PC-3 (cell line): ENCODE measurements at places on chromosomes 16 and 17. TPM values are rescaled to one million over a fixed set of nuclear protein-coding genes. Genes with fewer than 3 reads are reported as not detected.

GRCh38 chr16:635573-636205 lies 416 bp downstream of the METTL26 start:
- no peak overlapping the region for H3K27ac ChIP-seq
- no peaks in the 10 kb centered on the region for H3K36me3 ChIP-seq
- H3K4me1 ChIP-seq = peaks cover 3% of the 10 kb centered on the region; the same call in 1 of the 2 replicates
- no peaks in the 10 kb centered on the region for H3K27me3 ChIP-seq
- DNase-seq = no peak

DNA sequence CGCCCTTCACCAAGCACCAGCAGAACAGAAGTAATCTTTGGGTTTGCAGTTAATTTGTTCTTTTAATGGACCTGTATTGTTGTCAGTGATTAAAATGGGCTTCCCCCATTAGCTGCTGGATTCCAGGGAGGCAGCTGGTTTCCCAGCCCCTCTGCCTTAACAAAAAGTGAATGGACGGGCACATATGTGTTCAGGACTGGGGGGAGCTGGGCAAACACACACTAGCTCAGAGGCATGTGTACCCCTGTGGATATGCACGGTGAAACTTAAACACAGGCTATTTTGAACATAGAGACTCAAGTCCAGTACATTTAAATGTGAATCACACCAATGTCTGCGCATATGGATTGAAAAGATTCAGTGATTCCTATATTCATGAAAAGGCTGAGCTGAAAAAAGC lies 25.5 kb upstream of the TMEM132E start:
- no peak for DNase-seq
- H3K4me1 ChIP-seq = no peaks in the 10 kb centered on the region
- H3K27me3 ChIP-seq = peaks cover 6% of the 10 kb centered on the region; the same call in 1 of the 2 replicates
- H3K36me3 ChIP-seq = no peaks in the 10 kb centered on the region
- H3K4me3 ChIP-seq = no peak overlapping the region
- H3K27ac ChIP-seq = no peak overlapping the region

NPTX1 gene
- 0.55 and 4.3 TPM in 2 replicates for total RNA-seq

- no peak for DNase-seq
- H3K27me3 ChIP-seq = no peaks in the 10 kb centered on the region
- peaks cover 10% of the 10 kb centered on the region; the same call in 1 of the 2 replicates for H3K4me1 ChIP-seq
- no peaks in the 10 kb centered on the region for H3K36me3 ChIP-seq
Observed at GRCh38 chr17:32629563-32630190, 142.9 kb downstream of the CDK5R1 start.

- peaks cover 26% of the 10 kb centered on the region for H3K4me1 ChIP-seq
- H3K27ac ChIP-seq = peak overlapping the region; percentile 89
- DNase-seq = peak; percentile 95
- H3K4me3 ChIP-seq = peak overlapping the region; percentile 50
- H3K36me3 ChIP-seq = no peaks in the 10 kb centered on the region
Observed at GRCh38 chr17:2011411-2012371, 13.4 kb downstream of the RTN4RL1 start.

- no peaks in the 10 kb centered on the region for H3K36me3 ChIP-seq
- H3K27me3 ChIP-seq = no peaks in the 10 kb centered on the region
- H3K4me1 ChIP-seq = peaks cover 17% of the 10 kb centered on the region
- DNase-seq = no peak
- no peak overlapping the region for H3K4me3 ChIP-seq
Observed at GRCh38 chr16:69611103-69611640, 45.4 kb downstream of the NFAT5 start.

DNA sequence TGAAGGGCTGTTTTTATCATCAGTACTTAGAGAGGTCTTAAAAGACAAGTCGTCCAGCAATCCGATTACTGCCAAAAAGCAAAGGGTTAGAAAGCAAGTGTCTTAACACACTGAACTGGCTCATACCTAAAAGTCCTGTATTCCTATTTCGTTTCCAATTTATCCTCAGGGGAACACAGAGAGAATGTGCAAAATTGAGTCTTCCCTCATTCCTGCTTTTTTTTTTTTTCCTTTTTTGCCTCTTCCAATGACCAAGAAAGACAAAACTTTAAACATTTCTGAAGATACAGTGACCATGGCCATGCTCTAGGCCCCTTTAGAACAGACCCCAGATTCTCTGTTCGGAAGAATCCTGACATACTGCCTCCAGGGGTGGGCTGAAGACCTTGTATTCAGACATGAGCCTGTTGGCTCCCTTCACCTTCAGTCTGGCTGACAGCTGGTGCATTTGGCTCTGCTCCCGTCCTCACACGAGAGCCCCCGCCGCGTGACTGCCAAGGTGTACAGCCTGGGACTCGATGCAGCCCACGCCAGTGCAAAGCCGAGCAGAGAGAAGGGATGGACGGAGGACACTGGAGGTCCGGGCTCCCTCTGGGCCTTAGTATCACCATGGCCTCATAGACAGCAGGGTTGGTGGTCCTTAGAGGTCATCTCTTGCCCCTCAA lies 47.0 kb downstream of the COTL1 start:
- no peak for DNase-seq
- no peak overlapping the region for H3K4me3 ChIP-seq
- no peaks in the 10 kb centered on the region for H3K27me3 ChIP-seq
- peaks cover 20% of the 10 kb centered on the region for H3K36me3 ChIP-seq
- no peaks in the 10 kb centered on the region for H3K4me1 ChIP-seq
- H3K27ac ChIP-seq = no peak overlapping the region

GRCh38 chr17:83200231-83200699 lies 120.9 kb downstream of the METRNL start:
- peaks cover 18% of the 10 kb centered on the region for H3K4me1 ChIP-seq
- H3K27ac ChIP-seq = peak overlapping the region; percentile 71
- peak; percentile 52 for DNase-seq
- no peaks in the 10 kb centered on the region for H3K27me3 ChIP-seq
- no peaks in the 10 kb centered on the region for H3K36me3 ChIP-seq
- peak overlapping the region; percentile 25 for H3K4me3 ChIP-seq

- no peaks in the 10 kb centered on the region for H3K27me3 ChIP-seq
- H3K4me1 ChIP-seq = no peaks in the 10 kb centered on the region
- H3K36me3 ChIP-seq = no peaks in the 10 kb centered on the region
- no peak overlapping the region for H3K27ac ChIP-seq
Observed at GRCh38 chr16:51419768-51420167, 268.7 kb upstream of the SALL1 start.

GRCh38 chr16:50889276-50889675 lies 147.4 kb downstream of the CYLD start:
- H3K27me3 ChIP-seq = peaks cover 5% of the 10 kb centered on the region; the same call in 1 of the 2 replicates
- no peak for DNase-seq
- no peaks in the 10 kb centered on the region for H3K36me3 ChIP-seq
- no peaks in the 10 kb centered on the region for H3K4me1 ChIP-seq
- no peak overlapping the region for H3K27ac ChIP-seq

- H3K36me3 ChIP-seq = peaks cover 8% of the 10 kb centered on the region; the same call in 1 of the 2 replicates
- no peaks in the 10 kb centered on the region for H3K27me3 ChIP-seq
- H3K4me3 ChIP-seq = no peak overlapping the region
- peak; percentile 80 for DNase-seq
- no peak overlapping the region for H3K27ac ChIP-seq
Observed at GRCh38 chr17:47802341-47803022, 19.1 kb downstream of the OSBPL7 start.

CCL23 gene
- total RNA-seq = not detected in 2 replicates

GRCh38 chr17:46144246-46144645 lies 49.0 kb downstream of the KANSL1 start:
- no peaks in the 10 kb centered on the region for H3K27me3 ChIP-seq
- peaks cover 12% of the 10 kb centered on the region for H3K4me1 ChIP-seq
- no peak overlapping the region for H3K27ac ChIP-seq
- no peaks in the 10 kb centered on the region for H3K36me3 ChIP-seq

CTRB2 gene
- total RNA-seq = not detected in 2 replicates

DNA sequence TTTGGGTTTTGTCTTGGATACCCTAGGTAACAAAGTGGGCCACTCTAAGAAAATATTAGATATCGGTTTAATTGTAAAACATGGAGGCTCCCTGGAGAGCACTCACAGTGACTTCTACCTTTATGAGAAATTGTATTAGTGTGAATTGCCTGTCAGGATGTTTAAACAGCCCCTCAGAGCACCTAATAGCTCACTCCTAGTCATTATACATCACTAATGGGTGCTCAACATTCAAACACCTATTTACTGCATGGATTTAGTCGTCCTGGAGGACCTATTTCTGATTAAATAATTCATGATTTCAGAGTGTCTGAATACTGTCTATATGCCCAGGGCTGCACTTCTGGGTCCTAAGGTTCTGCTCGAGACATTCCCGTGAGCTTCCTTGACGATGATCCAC lies 430.2 kb upstream of the EEF2KMT start:
- no peaks in the 10 kb centered on the region for H3K27me3 ChIP-seq
- no peak for DNase-seq
- no peaks in the 10 kb centered on the region for H3K36me3 ChIP-seq
- no peak overlapping the region for H3K27ac ChIP-seq
- no peak overlapping the region for H3K4me3 ChIP-seq

KRTAP2-3 gene
- total RNA-seq = 10.8 and 12.4 TPM in 2 replicates

DNA sequence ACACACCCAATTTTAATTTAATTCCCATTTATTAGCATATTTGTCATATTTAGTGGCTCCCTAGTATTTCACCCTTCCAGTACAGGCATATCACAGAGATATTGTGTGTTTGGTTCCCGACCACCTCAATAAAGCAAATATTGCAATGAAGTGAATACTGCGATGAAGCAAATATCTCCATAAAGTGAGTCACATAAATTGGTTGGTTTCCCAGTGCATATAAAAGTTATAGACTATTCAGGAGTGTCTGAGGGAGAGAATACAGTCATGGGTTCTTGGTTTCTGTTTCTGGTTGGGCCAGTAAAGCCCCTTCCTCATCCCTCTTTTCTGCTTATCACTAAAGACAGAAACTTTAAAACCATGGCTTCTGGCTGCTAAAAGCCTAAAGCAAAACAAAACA lies 295.4 kb upstream of the AXIN2 start:
- peak overlapping the region; percentile 26; the same call in 1 of the 2 replicates for H3K4me3 ChIP-seq
- peak; percentile 98 for DNase-seq
- peak overlapping the region; percentile 88 for H3K27ac ChIP-seq
- no peaks in the 10 kb centered on the region for H3K36me3 ChIP-seq
- no peaks in the 10 kb centered on the region for H3K27me3 ChIP-seq

TEDC2 gene
- 35.5 and 44.9 TPM in 2 replicates for total RNA-seq

GRCh38 chr17:47733674-47734410 lies 806 bp downstream of the TBX21 start:
- H3K36me3 ChIP-seq = no peaks in the 10 kb centered on the region
- no peaks in the 10 kb centered on the region for H3K27me3 ChIP-seq
- DNase-seq = no peak
- no peak overlapping the region for H3K4me3 ChIP-seq
- no peaks in the 10 kb centered on the region for H3K4me1 ChIP-seq

CYBA gene
- total RNA-seq = not detected in 2 replicates

ATP2A1 gene
- total RNA-seq = 0.23 and 0.87 TPM in 2 replicates

AANAT gene
- not detected in 2 replicates for total RNA-seq

GRCh38 chr16:974001-974601 lies 3.3 kb upstream of the LMF1 start:
- peaks cover 6% of the 10 kb centered on the region for H3K4me1 ChIP-seq
- no peak overlapping the region for H3K27ac ChIP-seq
- H3K4me3 ChIP-seq = no peak overlapping the region
- no peak for DNase-seq
- H3K27me3 ChIP-seq = no peaks in the 10 kb centered on the region

DNA sequence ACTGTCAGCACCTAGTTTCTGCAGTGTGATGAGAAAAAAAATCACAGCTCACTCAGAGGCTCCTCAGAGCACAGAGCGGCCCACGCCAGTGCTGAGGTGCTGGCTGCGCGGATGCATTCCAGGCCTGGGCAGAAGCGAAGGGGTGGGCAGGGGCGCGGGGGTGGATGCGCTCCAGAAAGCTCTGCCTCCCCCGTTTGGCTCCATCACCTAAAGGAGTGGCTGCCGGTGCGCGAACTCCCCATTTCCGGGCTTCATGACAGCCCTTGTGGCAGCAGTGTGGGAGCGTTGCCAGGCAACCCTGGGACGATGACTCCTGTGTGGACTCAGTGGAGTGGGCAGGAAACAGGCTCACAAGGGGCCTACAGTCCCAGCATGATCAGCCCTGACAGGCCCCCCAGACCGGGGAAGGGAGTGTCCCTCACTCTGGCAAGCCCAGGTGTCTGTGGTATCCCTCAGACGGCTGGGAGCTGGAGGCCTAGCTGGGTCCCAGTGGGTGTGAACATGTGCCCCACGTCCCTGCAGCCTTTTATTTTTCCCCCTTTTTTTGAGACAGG lies 32.8 kb upstream of the NUDT16L1 start:
- no peak overlapping the region for H3K27ac ChIP-seq
- DNase-seq = no peak
- no peaks in the 10 kb centered on the region; the same call in 1 of the 2 replicates for H3K4me1 ChIP-seq
- H3K36me3 ChIP-seq = no peaks in the 10 kb centered on the region
- no peaks in the 10 kb centered on the region for H3K27me3 ChIP-seq

- peak; percentile 33 for DNase-seq
- peaks cover 2% of the 10 kb centered on the region for H3K36me3 ChIP-seq
- H3K4me3 ChIP-seq = no peak overlapping the region
- H3K27me3 ChIP-seq = no peaks in the 10 kb centered on the region
- no peaks in the 10 kb centered on the region; the same call in 1 of the 2 replicates for H3K4me1 ChIP-seq
Observed at GRCh38 chr16:84478172-84478947, 26.1 kb downstream of the MEAK7 start.

DNA sequence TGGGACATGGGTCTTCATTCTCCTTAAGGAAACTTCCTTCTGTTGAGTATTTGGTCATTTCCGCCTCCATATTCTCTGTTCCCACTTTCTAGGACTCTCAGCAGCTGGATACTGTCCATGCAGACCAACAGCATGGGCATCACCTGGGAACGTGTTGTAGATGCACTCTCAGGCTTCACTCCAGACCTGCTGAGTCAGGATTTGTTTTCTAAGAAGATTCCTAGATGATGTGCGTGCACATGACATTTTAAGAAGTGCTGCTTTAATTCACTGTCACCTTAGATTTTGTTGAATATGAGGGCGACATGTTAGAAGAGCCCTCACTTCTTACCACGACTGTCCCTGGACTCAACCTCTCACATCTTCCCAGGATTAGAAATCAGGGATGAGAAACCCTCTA lies 10.0 kb upstream of the SDK2 start:
- H3K27me3 ChIP-seq = peaks cover 59% of the 10 kb centered on the region
- no peak for DNase-seq
- H3K4me1 ChIP-seq = no peaks in the 10 kb centered on the region
- H3K27ac ChIP-seq = no peak overlapping the region
- H3K36me3 ChIP-seq = no peaks in the 10 kb centered on the region

GRCh38 chr16:68943961-68944360 lies 100.6 kb downstream of the TANGO6 start:
- no peak overlapping the region for H3K27ac ChIP-seq
- H3K4me1 ChIP-seq = no peaks in the 10 kb centered on the region
- H3K27me3 ChIP-seq = no peaks in the 10 kb centered on the region
- no peak overlapping the region for H3K4me3 ChIP-seq
- peaks cover 8% of the 10 kb centered on the region for H3K36me3 ChIP-seq

DNA sequence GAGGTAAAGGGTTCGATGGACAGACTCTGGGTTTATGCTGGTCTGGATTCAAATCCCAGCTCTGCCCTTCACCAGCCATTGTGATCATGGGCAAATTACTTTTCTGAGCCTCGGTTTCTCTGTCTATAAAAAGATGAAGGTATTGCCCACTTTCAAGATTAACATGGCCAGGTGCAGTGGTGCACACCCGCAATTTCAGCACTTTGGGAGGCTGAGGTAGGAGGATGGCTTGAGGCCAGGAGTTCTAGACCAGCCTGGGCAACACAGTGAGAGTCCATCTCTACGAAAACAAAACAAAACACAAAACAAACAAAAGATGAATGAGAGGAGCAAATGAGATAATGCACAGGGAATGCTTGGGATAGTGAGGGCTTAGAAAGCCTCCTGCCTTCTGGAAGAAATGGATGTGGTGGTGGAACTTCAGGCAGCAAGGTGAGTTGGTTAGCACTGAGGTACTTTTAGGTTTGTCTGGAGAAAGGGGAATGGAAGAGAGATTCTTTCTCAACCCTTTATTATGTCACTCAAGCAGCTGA lies 8.5 kb downstream of the ADGRG3 start:
- H3K27ac ChIP-seq = no peak overlapping the region
- no peaks in the 10 kb centered on the region for H3K36me3 ChIP-seq
- H3K4me3 ChIP-seq = no peak overlapping the region
- H3K4me1 ChIP-seq = peaks cover 16% of the 10 kb centered on the region; the same call in 1 of the 2 replicates
- H3K27me3 ChIP-seq = no peaks in the 10 kb centered on the region

MEOX1 gene
- 0.84 TPM in 1 of 2 replicates, not detected in the other for total RNA-seq
